Skeletal muscle cell (primary cell): ENCODE measurements at places on chromosomes 5 and 9.

DNA sequence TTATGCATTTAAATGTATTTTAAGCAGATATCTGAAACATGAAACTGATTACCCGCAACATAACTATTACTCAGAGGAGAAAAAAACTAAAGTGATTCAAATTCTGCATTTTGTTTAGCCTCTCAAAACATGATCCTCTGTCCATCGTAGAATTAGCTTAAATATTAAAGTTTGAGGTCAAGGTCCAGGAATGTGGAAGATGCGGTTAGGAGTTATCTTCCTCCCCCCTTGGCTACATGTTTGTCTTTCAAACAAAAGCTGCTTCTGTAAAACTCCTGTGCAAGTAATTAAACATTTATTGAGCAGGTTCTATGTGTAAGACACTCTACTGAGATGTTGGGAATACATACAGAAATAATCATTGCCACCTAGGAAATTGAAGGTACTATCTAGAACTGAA, 175.0 kb upstream of the ISL1 start:
- DNase-seq: no peak

GRCh38 chr5:154015071-154015693, 23.5 kb downstream of the FAM114A2 start:
- no peak for DNase-seq

DNA sequence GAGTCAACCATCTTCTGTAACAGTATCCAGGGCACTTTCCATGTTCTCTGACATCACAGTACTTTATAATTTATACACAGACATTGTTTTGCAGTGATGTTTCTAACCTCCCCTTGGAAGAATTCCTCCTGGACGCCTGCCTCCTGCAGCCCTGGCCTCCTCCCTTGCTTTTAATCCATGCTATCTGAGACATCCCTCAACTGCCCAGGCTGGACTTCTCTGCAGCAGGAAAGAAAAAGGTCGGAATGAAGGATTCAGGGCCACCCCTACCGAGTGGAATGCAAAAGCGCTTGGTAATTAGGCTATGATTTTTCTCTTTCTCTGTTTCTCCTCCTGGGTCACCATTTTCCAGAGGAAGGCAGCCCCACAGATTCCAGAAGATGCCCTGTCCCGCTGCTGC, 47.0 kb upstream of the SHC3 start:
- no peak for DNase-seq

GRCh38 chr5:113274836-113275414, 159.9 kb downstream of the TSSK1B start:
- no peak for DNase-seq

- DNase-seq: no peak
Observed at GRCh38 chr5:131745703-131746102, 51.1 kb downstream of the FNIP1 start.

DNA sequence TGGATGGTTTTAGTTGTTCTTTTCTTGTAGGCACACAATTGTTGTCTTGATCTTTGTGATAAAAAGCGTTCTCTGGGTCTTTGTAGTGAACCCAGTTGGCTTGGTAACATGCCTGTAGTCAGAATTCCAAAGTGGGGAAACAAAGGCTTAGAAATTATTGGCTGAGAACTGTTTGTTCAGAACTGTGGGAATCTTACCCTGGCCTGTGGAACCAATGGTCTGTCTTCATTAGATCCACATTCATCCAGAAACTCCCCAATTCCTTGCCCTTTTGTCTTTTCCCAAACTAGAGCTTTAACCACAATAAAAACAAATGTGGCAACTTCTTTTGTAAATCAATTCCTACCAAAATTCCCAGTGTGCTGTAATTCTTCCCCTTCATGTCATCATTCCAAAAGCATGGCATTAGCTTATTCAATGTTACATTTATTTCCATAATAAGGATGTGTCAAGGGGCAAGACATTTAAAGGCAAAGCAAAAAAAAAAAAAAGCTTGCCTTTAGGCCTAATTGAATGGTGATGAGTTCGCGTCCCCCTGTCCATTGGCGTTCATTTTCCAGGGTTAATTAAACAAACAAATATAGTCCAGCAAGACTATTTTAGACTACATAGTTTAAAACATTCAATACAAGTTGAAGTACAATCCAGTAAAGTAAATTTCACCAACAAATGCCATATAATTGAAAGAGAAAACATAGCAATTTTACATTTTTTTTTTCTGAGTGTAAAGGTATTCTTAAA, 249.8 kb upstream of the ZNF608 start:
- no peak for DNase-seq

- no peak for DNase-seq
Observed at GRCh38 chr9:122213589-122214413, 15.0 kb downstream of the LHX6 start.
